MG63 (cell line): ENCODE measurements at places on chromosomes 1 and 21. TPM values are rescaled to one million over a fixed set of nuclear protein-coding genes. Genes with fewer than 3 reads are reported as not detected.

- no peak for DNase-seq
Measured at GRCh38 chr1:213779228-213779627, 208.5 kb upstream of the PROX1 start.

GRCh38 chr1:38005195-38006007, at the start of gene FHL3:
Gene FHL3, minus strand, starts transcription at chr1:38005514. Its CDS starts 6,102 bp downstream, at chr1:37999412.
- DNase-seq = peak; percentile 76

Gene AQP10
- total RNA-seq = not detected in 2 replicates

- DNase-seq = no peak
Measured at GRCh38 chr1:3469104-3469848, 14.8 kb downstream of the ARHGEF16 start.

Gene APCS
- total RNA-seq = not detected in 2 replicates

Gene PKLR
- not detected in 2 replicates for total RNA-seq

DNA sequence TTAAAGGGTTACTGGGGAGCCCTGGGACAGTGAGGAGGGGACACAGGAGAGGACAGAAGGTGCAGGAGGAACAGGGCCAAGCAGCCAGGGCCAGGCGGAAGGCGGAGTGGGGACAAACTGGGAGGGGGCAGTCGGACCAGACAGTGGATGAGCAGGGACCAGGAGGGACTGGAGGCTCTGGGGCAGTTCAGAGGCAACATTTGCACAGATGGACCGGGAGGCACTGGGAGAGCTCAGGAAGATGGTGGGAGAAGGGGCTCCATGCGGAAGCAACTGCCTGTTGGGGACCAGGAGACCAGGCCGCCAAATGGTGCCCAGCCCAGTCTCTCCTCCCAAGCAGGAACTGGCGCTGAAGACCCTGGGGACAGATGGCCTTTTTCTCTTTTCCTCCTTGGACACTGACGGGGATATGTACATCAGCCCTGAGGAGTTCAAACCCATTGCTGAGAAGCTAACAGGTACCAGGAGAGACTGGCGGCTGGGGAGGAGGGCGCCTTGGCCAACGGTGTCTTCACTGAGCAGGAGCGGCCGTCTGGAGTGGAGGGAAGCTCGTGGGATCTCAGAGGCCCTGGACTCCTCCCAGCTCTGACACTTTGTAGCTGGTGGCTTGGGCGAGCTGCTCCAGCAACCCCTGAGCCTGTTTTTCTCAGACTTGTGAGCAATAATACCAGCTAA, 847 bp downstream of the SELENON start:
- DNase-seq = no peak
